Fibroblast of skin of scalp (primary cell): ENCODE measurements at places on chromosomes 1 and 21.

DNA sequence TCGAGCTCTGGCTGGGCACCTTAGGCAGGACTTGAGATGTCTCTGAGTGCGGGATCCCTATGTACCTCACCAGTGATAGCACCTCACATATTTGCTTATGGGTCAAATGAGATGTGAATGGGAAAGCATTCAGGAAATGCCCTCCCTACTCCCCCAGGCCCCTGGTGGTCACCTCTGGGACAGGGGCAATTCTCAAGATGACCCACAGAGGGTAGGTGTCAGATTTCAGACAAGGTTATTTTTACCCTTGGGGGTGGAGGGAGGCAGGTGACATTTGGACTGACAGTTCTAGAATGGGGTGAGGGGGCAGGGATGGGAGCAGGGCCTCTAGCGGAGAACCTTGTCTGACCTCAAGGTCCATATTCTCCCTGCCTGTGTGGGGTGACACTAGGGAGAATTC lies 27.1 kb downstream of the ACOT11 start:
- DNase-seq = no peak

GRCh38 chr1:25145775-25146393 lies 86.4 kb downstream of the SYF2 start:
- no peak for DNase-seq

- DNase-seq = no peak
Measured at GRCh38 chr1:162279136-162279498, 97.5 kb downstream of the SPATA46 start.

DNA sequence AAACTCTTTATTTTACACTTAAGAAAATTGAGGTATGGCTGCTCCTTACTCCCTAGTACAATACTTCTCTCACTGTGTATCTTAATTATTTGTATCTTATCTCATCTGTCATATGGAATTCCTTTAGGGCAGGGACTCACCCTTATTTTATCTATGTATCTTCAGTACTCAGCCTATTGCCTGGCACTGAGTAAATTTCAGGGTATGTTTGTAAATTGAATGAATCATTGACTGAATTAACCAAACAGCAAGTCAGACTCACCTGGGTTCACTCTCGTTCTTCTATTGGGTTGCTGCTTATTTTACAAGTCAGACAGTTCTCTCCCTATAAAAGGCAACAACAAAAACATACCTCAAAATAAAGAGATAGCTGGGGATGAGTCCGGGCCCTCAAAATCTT lies 63.8 kb downstream of the LAMC1 start:
- no peak for DNase-seq

DNA sequence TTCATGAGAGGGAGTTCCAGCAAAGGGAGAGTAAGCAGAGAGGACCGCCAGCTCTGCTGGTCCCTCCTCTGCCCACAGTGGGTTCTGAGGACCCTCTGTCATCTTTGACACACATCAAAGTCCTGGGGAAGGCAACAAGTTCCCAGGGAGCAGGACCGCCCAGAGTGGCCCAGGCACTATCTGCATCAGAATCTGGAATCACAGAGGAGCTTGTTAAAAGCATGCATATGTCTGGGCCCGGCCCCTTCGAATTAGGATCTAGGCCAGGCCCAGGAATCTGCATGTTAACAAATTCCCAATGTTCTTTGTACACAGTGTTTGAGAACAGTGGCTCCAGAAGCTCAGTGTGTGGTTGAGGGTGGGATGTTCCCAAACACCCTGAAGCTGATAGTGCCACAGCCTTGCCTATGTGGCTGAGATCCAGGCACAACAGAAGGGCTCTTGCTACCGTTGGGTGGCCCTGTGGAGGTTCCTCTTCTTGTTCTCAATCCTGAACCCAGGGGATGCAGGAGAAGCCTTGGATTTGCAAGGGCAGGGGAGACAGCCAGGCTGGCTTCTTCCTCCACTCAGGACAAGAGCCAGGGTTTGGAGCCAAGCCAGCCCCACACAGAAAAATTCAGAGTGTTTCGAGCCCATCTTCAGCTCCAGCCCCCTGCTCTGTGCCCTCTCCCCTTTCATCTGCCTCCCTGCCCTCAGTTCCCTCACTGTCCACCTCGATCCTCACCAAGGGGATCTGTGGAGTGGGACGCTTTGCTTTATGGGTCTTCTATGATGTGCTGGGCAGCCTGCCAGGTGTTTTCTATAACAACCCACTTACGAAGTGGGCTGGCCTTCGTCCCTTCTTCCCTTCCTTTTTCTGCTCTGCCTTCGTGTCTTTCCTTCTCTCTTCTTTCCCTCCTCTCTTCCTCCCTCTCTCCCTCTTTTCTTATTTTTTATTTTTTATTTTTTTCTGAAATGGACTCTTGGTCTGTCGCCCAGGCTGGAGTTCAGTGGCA lies 129.0 kb upstream of the TMPRSS2 start:
- no peak for DNase-seq

- no peak for DNase-seq
Measured at GRCh38 chr1:64295561-64295960, 92.1 kb downstream of the UBE2U start.

GRCh38 chr1:69377507-69377906 lies 190.2 kb upstream of the LRRC7 start:
- no peak for DNase-seq

- DNase-seq = no peak
Measured at GRCh38 chr21:37297364-37297763, 30.2 kb upstream of the VPS26C start.

DNA sequence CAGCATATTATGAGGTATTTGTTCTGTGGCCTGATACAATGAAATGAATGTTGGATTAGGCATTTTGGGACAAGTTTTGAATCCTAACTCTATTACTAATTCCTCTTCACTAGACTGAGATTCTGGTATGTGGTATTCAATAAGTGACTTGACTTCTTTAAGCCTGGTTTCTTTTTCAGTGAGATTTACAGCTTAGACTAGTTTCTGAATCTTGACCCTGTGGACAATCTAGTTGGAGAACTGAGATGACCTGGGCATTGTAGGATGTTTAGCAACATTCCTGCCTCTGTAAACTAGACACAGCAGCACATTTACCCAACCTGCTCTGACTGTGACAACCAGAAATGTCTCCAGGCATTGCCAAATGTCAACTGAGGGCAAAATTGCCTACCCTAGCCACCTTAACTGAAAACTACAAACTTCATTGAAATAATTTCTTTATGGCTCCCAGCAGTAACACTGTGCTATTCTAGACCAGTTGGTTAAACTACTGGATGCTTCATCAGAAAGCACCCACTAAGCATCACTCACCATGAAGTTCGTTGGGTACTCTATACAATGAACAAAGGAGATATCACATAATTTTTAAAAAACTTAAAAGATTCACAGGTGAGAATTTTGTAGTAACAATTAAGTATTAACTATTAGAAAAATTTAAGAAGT lies 16.8 kb downstream of the PTPRC start:
- DNase-seq = peak; percentile 85
